Memory B cell (primary cell): ENCODE measurements at places on chromosomes 5 and 9.
A peak's percentile ranks its signal among the peaks of the same experiment; 100 is the strongest.

DNA sequence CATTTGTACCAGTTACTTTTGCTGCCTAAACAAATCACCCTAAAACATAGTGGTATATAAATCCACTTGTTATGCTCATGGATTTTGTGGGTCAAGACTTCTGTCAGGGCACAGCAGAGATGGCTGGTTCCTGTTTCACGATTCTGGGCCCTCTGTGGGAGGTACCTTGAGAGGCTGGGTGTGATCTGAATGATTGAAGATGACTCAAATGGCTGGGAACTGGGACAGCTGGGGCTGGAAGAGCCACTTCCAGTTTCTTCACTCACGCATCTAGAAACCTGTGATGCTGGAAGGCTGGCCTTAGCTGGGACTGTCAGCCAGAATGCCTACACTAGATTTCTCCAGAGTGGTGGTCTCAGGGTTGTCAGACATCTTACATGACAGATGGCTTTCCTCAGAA is 88.1 kb downstream of the KIF4B start:
- DNase-seq, result no peak

GRCh38 chr5:115274584-115274983 is 11.9 kb upstream of the PGGT1B start:
- DNase-seq, result no peak

DNA sequence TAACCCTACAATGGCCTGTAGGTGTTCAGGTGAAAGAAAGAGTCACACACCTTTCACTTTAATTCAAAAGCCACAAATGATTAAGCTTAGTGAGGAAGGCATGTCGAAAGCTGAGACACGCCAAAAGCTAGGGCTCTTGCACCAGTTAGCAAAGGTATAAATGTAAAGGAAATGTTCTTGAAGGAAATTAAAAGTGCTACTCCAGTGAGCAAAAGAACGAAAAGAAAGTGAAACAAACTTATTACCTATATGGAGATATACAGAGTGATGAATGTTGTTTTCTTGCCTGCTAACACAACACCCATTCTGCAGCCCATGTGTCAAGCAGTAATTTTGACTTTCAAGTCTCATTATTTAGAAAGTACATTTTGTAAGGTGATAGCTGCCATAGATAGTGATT is 254.2 kb upstream of the SLC24A2 start:
- no peak for DNase-seq

- DNase-seq, result no peak
Observed at GRCh38 chr9:133687856-133688761, 50.0 kb downstream of the SARDH start.

DNA sequence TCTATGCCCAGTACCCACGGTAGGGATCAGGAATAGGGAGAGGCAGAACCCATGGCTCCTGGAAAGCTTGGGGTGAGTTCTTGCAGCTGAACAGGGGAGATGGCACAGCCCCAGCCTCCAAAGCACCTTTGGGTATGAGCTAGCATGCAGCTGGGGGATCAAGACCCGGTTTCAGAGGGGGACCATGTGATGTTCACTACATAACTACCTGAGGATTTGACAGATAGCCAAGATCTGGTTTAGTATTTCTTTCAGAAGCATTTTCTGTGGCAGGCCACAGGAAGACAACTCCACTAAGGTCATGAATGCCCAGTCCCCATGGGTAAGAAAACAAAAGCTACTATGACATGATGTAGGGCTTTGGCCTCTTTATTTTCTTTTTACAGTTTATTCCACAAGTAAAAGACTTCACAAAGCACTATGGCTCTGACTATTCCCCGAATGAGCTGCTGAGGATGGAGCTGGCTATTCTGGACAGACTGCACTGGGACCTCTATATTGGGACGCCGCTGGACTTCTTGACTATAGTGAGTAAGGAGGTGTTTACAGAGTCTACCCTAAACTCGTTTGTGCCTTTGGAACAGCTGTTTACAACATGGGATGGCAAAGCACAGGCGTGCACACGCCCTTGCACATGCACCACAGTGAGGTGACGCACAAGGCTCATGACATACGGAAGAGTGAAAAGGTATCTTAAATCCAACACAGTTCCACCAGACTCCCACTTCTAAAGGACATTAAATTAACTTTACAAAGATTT is 3.4 kb downstream of the CCNI2 start:
- no peak for DNase-seq

GRCh38 chr5:17196697-17197096 is 20.7 kb upstream of the BASP1 start:
- DNase-seq, result no peak

- peak; percentile 23 for DNase-seq
Observed at GRCh38 chr5:133421394-133421793, 190.9 kb downstream of the FSTL4 start.

DNA sequence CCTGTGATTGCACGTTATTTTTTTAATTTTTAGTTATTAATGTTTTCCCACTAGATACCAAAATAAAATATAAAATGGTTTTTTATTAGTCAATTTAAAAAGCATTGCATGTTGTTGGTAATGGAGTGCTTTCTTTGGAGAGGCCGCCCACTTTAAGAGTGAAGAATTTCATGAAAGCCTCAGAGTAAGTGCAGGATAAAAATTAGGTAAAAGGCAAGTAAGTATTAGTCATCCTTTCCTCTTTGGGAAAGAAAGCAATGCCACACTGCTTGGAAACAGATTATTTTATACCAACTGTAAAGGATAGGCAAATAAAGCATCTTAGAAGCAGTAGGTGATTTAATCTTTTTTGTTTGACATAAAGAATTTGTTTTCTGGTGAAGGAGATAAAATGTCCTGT is 62.9 kb downstream of the HSD17B4 start:
- DNase-seq, result no peak

GRCh38 chr9:93669116-93669957 is 93.0 kb downstream of the PHF2 start:
- DNase-seq, result no peak

DNA sequence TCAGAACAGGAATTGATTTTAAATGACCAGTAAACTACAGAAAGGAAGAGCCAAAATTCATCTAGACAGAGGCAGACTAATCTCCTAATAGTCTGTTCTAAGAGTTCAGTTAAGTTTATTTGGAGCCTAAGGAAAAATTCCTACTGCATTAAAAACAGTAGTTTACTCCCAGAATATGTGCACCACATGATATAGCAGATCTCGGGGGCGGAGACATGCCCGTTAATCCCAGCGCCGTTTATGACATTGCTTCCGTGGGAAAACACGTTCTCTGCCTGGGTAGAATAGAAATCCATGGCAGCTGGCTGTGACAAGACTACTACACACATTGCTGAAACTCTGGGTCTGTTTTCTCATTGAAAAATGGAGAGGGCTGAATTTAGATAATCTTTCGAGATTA is 11.4 kb downstream of the HABP4 start:
- no peak for DNase-seq

DNA sequence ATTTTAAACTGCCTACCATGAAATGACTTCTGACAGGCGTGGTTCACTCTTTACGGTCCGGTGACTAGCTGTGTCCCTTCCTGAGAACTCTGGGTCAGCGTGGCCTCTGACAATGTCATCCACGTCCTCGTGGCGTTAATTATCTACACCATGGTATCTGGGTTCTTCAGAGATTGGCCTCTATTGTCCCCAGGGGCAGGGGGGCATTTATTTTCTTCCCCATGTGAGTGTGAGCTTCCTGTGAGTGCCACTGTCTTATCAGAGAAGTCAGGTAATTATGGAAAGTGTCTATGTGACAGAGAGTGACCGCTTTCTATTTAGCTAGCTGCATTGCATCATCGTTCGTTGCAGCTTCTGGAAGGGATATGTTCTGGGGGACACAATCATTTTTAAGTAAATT is 77.2 kb downstream of the FBXL7 start:
- no peak for DNase-seq

DNA sequence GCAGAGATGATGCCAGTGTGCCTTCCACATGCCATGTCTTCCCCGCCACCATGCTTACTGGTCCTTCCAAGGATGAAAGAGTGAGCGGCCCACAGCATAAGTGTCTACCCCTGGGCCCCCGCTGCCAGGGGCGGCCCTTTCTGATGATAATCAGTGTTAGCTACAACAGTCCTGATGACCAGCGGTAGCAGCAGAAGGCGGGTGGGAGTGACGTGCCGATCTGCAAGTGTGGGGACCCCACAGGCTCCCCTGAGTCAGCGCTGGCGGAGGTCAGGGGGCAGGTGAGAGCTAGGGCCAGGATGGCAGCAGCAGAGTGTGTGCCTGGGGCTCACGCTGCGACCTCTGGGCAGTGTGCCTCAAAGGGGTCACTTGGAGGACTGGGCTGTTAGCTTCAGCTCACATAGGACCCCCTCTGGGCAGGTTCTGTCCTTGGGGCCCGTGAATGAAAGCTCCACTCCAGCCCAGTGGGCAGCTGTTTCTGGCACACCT is 80.4 kb downstream of the HMCN2 start:
- no peak for DNase-seq

- no peak for DNase-seq
Observed at GRCh38 chr9:14413812-14414211, 99.9 kb upstream of the NFIB start.

GRCh38 chr5:137113161-137113560 is 386.0 kb downstream of the SPOCK1 start:
- DNase-seq, result no peak

DNA sequence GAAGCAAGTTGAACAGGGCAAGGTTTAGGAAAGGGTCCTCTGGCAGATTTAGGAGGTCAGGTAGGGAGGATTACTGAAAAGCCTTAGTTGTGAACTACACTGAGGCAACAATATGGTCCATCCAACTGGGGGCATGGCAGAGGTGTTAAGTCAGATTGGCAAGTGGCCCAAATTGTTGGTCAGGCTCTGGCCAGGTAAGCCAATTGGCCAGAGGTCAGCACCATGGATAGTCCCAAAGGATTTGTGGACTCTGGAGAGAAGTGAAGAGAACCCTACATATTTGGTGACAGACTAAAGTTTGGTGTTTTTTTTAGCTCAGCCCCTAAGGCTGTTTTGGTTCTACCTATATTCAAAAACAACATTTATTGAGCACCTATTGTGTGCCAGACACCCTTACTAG is 39.1 kb upstream of the RASGRF2 start:
- DNase-seq, result no peak

DNA sequence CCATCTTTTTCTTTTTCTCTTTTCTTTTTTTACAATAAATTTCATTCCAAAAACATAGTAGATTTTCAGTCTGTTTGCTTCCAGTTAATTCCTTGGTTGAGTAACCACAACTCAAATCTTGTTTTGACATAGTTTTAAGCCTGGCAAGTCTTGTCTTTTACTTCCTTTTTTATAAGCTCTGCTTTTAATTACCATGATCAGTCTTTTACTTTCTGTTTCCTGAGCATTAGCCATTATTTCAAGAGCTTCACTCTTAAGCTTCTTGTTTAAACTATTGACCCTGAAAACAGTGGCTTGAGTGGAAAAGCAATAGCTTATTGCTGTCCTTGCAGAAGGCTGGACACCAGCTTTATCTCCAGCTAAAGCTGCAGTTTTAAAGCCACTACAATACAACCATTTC is 1363.3 kb downstream of the MAT2B start:
- DNase-seq, result no peak

DNA sequence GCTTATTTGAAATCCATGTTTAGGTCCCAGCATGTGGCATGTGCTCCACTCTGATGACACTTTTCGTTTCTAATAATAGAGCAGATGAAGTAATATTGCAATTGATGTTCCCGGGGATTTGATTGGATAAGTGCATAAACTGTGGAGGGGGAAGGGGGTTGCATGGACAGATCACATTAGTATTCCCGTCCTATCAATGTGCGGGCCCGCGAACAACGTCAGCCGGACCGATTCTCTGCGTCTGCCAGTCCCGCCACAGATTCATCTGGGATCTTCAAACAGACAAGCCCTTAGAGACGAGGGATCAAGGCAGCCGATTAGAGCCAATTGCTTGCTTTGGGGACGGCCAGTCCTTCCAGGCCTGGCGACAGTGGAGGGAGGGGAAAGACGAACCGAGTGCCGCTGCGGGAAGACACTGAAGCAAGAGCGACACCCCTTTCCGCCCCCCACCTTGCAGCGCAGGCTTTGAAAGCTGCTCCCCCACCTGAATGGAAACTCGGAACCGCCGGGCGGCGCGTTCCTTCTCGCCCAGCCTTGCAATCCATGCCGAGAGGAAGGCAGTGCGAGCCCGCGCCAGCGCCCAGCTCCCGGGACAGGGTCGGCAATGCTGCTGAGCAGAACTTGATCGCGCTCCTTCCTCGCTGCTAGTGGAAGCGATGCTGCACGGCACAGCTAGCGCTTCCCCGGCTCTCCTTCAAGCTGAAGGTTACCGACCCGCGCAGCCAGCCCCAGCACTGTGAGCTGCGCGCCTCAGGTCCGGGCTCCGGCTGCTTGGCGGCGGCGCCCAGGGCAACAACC is at the start of gene RGS7BP:
Gene RGS7BP, plus strand, starts transcription at position 247 of the 798 bp plus-strand sequence. CDS start 610 bp downstream, outside the sequence.
- DNase-seq, result no peak

GRCh38 chr5:82360022-82360421 is 81.9 kb upstream of the RPS23 start:
- DNase-seq, result no peak

DNA sequence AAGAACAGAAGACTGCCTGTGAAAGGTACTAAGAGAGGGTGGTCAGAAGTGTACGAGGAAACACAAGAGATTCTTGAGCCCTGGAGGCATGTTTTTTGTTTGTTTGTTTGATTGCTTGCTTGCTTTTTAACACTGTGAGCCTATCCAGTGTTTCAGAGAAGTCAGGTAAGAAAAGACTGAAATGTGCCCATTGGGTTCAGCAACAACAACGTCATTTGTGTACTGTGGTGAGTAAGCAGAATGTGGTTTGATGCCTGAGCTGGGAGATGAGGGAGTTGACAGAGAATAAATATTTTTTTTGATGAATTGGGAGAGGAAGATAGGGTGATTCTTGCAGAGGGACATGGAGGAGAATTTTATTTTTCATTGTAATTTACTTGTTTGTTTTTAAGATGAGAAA is 73.1 kb downstream of the RPS23 start:
- no peak for DNase-seq
